Anterior cingulate cortex (tissue), 58 donors: ENCODE measurements at places on chromosomes 7 and 10.

GRCh38 chr7:127844165-127844564, 187.1 kb downstream of the LRRC4 start:
- DNase-seq = no peak

- no peak for DNase-seq
These were observed 383.9 kb downstream of the SORCS1 start for GRCh38 chr10:106780632-106781031.

DNA sequence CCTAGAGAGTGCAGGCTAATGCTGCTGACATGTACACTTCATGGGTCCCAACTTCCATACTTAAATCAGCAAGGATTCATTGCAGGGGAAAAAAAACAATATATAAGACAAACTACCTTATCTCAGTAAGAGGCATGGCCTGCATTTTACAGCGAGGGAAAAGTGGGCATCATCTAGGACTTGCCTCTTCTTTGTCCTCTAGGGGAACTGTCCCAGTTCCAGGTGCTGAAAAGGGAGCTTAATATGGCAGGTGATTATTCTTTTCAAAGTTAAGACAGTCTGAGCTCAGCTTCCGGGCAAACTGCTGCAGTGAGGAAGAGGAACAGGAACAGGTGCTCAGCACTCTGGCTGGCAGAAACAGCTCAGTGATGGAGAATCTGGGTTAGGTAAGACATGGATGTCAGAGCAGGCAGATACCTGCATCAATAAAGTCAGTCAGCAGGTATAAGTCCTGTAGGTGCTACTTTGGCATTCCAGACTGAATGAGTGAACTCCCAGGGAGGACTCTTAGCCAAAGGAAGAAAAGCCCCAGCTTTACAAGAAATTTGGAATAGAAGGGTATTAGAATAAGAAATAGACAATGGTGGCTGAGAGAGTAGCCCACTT, 147.2 kb downstream of the TMEM178B start:
- DNase-seq = no peak

DNA sequence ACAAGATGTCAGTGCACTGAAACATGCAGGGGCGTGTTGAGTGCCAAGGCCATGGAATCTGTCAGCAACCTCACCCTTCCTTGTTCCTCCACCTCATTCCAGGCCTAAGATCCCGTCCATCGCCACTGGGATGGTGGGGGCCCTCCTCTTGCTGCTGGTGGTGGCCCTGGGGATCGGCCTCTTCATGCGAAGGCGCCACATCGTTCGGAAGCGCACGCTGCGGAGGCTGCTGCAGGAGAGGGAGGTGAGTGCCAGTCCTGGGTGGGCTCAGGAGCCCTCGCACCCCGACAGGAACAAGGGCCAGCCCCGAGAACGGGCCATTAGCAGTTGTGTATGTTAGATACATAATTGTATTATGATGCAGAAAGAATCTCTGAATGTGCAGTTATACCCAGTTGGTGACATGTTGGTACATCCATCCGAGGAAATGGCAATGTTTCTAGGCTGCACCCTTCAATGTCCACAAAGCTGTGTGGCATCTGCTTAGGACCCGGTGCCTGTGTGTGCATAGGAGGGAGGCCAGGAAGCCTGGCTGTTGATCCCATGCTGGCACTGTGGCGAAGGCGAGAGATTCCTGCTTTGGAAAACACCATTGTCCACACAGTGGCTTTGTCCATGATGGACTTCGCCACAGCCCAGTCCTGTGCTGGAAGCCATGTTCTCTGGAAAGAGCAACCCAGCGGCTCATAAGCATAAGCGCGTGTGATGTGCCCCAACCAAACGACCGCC, 154.2 kb downstream of the EGFR start:
- no peak for DNase-seq

GRCh38 chr7:92849322-92849721, 12.9 kb upstream of the CDK6 start:
- no peak for DNase-seq

DNA sequence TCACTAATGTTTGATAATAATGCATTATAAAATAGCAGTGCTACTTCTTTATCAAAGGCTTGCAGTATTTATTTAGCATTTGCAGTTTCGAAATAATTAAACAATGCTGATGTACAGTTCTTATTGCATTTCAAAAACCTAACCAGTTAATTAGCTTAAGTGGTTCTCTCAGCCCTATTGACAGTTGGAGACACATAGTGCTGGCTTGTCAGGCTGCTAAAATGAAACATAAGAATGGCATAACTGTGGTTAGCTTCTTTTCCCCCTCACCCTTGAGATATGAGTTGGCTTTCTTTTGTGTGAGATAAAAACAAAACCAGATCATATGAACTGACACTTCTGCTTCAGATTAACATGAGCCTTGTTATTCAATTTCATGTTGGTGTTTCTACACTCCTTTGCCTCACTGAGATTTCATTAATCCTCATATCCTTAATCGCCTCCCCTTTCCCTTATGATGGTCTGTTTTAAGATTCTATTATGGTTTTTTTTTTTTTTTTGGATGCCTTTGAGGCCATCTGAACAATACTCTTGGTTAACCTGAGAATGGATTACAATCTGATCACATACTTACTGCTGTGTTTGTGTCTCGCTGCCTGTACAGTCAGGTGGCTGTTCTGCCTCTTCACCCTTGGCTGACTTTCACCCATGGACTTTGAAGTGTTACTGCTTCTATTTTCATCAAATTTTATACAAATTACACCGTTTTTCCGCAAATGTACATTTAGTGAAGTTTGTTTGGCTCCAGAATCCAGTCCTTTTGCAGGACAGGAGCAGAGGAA, 108.0 kb downstream of the SDK1 start:
- no peak for DNase-seq

- DNase-seq = no peak
These were observed 323.2 kb upstream of the COBL start for GRCh38 chr7:51639661-51640334.

DNA sequence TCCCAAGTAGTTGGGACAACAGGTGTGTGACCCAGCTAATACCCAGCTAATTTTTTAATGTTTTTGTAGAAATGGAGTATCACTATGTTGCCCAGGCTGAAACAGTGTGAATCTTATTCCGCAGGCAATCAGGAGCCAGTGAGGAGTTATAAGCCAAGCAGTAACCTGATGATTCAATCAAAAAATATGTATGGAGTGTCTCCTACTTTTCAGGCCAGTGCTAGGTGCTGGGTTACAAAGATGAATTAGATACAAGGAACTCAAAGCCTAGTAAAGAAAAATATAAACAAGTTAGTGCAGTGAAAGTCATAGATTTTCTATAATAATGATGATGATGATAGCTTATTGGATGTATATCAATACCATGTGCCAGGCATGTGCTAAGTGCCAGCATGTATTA, 13.2 kb upstream of the IFRD1 start:
- DNase-seq = no peak

DNA sequence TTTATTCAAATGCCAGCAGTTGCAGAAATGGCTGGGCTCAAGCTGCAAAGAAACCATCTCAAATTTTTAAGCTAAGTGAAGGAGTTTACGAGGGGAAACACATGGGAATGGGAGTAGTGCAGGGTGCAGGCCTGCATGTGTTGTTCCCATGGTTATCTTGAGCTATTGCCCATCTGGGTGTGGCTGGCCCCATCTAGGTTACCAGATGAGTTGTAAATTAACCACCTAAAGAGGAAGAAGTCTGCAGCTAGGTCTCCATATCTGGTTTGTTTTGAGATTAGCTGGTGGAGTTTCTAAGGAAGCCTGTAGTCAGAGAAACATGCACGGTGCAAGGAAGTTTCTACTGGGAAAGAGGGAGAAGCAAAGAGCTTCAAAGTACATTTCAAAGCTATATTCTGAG, 23.3 kb upstream of the STEAP2 start:
- DNase-seq = no peak

- no peak for DNase-seq
These were observed 6.1 kb downstream of the BICC1 start for GRCh38 chr10:58518775-58519174.

- no peak for DNase-seq
These were observed 81.5 kb downstream of the RTKN2 start for GRCh38 chr10:62186999-62187675.

DNA sequence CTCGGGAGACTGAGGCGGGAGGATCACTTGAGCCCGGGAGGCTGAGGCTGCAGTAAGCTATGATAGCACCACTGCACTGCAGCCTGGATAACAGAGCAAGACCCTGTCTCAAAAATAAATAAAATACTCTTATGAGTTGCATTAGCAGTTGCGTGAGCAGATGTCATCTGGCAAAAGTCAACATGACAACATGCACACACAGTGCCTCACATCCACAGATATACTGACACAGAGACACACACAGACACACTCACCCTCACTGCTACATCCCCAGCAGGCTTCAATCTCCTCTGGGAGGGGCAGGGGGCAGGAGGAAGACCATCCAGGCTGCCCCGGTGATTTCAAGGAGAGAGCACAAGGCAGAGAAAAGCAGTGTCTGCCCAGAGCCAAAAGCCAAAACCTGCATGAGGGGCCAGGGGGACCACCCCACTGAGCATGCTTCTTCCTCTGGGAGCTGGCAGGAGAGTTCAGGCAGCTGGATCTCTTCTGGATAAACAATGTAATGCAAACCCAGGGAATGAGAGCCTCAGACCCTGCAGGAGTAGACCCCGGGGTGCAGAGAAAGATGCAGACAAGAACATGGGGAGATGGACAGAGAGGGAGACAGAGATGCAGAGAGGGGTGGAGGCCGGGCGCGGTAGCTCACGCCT, 9.6 kb upstream of the ELN start:
- DNase-seq = no peak

DNA sequence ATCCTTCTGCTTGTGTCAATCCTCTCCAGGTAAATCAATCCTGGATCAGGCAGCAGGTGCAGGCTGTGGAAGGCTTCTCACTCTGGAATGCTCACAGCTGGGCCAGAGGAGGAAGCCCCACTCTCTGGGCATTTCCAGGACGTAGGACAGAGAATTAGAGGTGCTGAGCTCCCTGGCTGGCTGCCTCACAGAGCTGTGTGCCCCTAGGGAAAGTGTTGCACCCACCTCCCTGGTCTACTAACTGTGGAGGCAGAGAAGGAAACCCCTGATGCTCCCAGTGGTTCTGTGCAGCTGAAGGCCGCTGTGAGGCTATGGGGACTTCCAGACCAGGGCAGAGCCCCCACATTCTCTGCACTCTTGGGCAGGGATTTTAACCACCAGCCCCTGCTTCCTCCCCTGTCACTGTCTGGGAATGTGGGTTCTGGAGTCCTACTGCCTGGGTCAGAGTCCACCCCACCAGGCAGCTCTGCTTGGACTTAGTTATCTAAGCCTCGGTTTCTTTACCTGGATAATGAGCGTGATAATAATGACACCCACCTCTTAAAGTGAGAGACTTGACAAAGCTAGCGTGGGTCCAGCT, 73.5 kb upstream of the EEPD1 start:
- DNase-seq = no peak

GRCh38 chr10:78913219-78914059, 155.3 kb upstream of the ZMIZ1 start:
- DNase-seq = peak; percentile 94

- no peak for DNase-seq
These were observed 38.4 kb downstream of the SLC39A12 start for GRCh38 chr10:17989908-17990767.

GRCh38 chr7:141073641-141074161, at the start of gene TMEM178B:
Gene TMEM178B, plus strand, starts transcription at chr7:141074064.
- DNase-seq = peak; percentile 39

DNA sequence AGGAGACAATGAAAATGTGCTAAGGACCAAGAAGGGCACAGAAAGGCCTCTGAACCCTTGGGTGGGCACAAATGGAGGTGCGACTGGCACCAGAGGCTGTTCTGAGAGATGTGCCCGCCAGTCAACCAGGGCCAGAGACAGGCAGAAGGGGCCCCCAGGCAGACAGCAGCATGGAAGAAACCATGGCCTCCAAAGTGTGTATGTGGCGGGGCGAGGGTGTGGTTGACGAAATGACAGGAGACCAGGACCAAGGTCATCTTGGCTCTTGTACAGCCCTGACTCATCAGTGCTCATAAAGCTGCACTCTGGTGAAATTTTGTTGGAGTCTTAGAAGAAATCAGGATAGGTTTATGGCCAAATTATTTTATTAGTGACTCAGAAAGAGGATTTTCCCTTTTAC, 4.0 kb upstream of the MRPS24 start:
- DNase-seq = no peak

DNA sequence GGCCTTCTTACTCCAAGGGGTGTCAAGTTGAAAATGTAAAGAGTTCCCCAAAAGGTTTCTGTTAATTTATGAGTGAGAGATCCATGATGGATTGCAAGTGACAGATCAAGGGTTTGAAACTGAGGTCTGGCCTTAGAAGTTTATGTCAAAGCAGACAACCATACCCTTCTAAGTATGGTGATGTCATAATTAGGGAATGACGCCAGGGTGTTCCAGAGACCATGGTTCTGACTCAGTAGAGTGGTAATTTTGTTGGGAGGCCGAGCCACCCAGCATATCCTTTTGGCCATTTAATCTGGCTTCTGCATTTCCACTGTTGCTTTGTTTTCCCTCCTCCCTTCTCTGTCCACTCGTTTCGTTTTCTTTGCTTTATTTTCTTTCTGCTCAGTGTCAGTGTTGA, 2.7 kb downstream of the TRUB1 start:
- no peak for DNase-seq

DNA sequence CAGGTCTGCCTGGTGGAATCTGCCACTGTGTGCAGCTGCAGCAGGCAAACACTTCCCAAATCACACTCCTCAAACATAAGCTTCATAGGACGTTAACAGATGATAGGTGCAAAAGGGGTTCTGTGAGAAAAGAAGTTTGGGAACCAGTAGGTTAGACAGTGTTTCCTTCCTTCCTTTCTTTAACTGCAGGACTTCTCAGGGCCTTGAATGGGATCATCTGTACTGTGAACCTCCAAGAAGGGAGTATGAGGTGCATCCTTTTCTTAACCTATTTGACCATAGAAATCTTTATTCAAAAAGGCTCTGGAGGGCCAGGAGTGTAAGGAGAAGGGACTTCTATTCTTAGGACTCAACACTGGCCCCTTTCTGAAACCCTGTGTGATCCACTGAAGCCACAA, 33.0 kb downstream of the CAMK2B start:
- DNase-seq = no peak

- DNase-seq = no peak
These were observed 285.9 kb downstream of the LRMDA start for GRCh38 chr10:75717126-75717916.

GRCh38 chr7:31020161-31020560, 31.9 kb upstream of the ADCYAP1R1 start:
- no peak for DNase-seq

GRCh38 chr7:70571961-70572360, 560.0 kb upstream of the GALNT17 start:
- DNase-seq = peak; percentile 37

DNA sequence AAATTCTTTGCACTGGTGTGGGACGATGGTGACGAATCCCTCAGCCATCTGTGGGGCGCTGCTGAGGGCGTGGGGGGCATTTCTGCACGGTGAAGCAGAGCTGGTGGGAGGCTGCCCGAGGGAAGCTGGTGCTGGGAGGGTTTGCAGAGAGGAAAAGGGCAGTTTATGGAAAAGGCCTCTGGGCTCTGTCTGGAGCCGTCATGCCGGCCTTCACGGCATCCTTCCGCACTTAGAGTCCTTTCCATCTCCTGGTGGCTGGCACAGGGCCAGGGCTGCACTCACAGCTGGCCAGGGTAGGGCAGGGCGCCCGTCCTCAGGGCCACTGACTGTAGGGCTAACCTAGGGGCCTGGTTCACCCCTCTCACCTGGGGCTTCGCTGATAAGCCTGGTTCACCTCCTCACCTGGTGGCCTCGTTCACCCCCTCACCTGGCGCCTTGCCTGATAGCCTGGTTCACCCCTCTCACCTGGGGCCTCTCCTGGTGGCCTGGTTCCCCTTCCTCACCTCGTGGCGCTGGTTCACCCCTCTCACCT, 598 bp upstream of the AMZ1 start:
- DNase-seq = peak; percentile 45
